ENCODE measurements at places on chromosomes 7 and 10. TPM values are rescaled to one million over a fixed set of nuclear protein-coding genes. Genes with fewer than 3 reads are reported as not detected.

Gene C10orf95
- total RNA-seq = 20.4 TPM

Gene NAT16
- not detected for total RNA-seq

Gene EMX2
- total RNA-seq = not detected

Gene GRID2IP
- 0.77 TPM for total RNA-seq

Gene MBL2
- total RNA-seq = 0.06 TPM

Gene TMEM213
- total RNA-seq = not detected

- H3K27ac ChIP-seq = no peak overlapping the region
- H3K4me3 ChIP-seq = no peak overlapping the region
- no peak for DNase-seq
- H3K36me3 ChIP-seq = peaks cover 9% of the 10 kb centered on the region
Measured at GRCh38 chr7:47443049-47443448, 138.9 kb downstream of the TNS3 start.

GRCh38 chr7:155669717-155670505 lies 25.4 kb downstream of the RBM33 start:
- H3K27ac ChIP-seq = peak overlapping the region; percentile 40

DNA sequence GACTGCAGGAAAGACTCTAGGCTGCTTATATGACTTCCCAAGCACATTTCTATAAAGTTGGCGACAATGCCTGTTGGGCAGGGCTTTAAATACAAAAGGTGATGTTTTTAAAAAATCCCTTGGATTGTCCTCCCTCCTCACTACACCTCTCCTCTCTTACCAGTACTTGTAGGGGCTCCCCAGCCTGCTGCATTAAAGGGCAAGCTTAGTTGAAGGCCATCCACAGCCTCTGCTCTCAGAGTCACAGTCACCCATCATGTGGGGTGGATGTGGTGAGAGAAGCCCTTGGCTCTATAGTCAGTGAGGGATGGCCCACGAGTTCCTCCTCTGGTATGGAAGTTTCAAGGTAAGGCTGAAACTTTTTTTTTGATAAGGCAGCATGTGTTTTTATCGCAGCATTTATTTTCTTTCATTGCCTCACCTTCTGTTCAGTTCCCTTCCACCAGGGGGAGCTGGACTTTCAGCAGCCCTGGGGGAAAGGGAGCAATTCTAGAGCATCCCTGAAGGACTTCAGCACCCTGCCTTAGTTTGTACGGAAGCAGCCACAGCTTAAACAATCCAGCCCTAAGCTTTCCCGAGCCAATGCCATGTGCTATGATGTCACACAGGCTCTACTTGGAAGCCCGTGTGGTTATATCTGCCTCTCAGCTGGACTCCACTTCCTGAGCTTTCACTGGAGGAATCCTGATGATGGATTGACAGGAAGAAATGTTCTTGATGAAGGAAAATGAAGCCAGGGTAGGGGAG lies 131.9 kb downstream of the CALCR start:
- no peaks in the 10 kb centered on the region for H3K4me1 ChIP-seq
- H3K27ac ChIP-seq = no peak overlapping the region
- no peaks in the 10 kb centered on the region for H3K36me3 ChIP-seq
- H3K27me3 ChIP-seq = no peaks in the 10 kb centered on the region

DNA sequence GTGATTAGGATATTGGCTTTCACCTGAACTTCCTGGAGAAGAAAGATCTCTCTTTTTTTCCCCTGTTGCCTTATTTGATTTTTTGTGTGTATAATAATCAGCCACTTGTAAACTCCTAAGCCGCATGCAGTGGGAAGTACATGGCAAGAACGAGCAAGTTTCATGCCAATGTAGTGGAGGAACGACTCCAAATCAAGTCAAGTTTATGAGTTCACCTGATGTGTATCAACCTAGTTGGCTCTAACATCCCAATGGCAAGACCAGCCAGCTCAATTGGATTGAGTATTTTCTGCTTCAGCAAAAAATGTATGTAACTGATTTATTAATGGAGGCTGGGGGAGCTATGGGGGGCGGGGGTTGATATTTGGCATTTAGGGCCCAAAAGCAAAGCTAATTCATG lies 65.5 kb upstream of the LYZL1 start:
- H3K4me3 ChIP-seq = no peak overlapping the region
- no peaks in the 10 kb centered on the region for H3K4me1 ChIP-seq
- DNase-seq = no peak
- no peaks in the 10 kb centered on the region for H3K27me3 ChIP-seq
- no peak overlapping the region for H3K27ac ChIP-seq
- no peaks in the 10 kb centered on the region for H3K36me3 ChIP-seq

DNA sequence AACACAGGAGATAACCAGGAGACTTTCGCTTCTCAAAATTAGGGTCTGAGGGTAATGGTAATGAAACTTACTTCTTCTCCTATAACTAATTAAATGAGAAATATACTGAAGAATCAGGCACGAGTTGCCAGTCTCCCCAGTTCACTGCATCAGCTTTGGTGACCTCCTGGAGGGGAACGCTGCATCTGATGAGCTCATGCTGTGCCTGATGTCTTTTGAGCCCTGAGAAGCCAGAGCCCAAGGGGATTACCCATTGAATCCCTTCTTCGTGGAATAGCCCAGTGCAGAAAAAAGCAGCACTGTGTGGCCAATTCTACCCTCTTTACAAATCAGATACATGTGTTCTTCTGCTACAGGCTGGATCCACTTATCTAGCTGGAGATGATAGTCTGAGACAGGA lies 45.1 kb downstream of the CYP2C9 start:
- H3K4me1 ChIP-seq = no peaks in the 10 kb centered on the region
- H3K27me3 ChIP-seq = no peaks in the 10 kb centered on the region
- H3K4me3 ChIP-seq = no peak overlapping the region

DNA sequence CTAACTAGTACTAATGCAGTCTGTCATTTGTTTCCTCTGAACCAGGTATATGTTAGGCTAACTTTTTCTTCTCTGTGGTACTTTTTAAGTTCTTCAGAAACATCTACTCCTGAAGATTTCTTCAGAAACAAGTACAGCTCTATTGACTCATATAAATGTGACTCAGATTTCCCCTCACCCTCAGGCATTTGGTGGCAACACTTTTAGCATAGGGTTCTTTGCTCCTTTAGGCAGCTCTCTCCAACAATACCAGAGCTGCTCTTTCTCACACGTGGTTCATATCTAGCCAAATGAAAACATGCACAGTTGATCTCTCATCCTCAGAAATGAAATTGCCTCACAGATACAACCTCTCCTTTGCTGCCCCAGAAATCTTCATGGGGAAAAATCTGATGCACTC lies 939.8 kb downstream of the SORCS1 start:
- H3K4me1 ChIP-seq = no peaks in the 10 kb centered on the region
- H3K4me3 ChIP-seq = no peak overlapping the region
- H3K27me3 ChIP-seq = no peaks in the 10 kb centered on the region

GRCh38 chr7:20284771-20285143 lies 45.9 kb upstream of the ITGB8 start:
- H3K27ac ChIP-seq = no peak overlapping the region
- no peaks in the 10 kb centered on the region for H3K27me3 ChIP-seq
- DNase-seq = no peak

GRCh38 chr7:38927751-38928150 lies 18.8 kb upstream of the VPS41 start:
- DNase-seq = no peak
- no peaks in the 10 kb centered on the region for H3K4me1 ChIP-seq
- H3K36me3 ChIP-seq = no peaks in the 10 kb centered on the region
- no peak overlapping the region for H3K27ac ChIP-seq
- no peak overlapping the region for H3K4me3 ChIP-seq

DNA sequence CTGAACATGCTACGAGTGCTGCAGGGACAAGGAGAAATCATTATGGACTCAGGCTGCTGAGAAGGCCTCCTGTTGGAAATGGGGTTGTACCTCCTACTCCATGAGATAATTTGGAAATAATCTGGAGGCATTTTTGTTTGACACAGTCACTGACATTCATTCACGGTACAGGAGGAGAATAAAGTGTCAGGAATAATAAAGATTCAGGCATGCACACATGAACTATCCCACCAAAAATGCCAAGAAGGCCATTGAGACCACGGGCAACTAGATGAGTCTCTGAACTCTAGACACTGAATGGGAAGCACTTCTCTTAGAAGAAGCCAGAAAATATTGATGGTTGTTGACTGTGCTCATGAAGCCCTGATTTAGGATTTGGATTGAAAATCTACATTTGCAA lies 220.9 kb upstream of the HABP2 start:
- H3K4me1 ChIP-seq = no peaks in the 10 kb centered on the region
- H3K27me3 ChIP-seq = no peaks in the 10 kb centered on the region
- H3K27ac ChIP-seq = no peak overlapping the region
- DNase-seq = no peak

DNA sequence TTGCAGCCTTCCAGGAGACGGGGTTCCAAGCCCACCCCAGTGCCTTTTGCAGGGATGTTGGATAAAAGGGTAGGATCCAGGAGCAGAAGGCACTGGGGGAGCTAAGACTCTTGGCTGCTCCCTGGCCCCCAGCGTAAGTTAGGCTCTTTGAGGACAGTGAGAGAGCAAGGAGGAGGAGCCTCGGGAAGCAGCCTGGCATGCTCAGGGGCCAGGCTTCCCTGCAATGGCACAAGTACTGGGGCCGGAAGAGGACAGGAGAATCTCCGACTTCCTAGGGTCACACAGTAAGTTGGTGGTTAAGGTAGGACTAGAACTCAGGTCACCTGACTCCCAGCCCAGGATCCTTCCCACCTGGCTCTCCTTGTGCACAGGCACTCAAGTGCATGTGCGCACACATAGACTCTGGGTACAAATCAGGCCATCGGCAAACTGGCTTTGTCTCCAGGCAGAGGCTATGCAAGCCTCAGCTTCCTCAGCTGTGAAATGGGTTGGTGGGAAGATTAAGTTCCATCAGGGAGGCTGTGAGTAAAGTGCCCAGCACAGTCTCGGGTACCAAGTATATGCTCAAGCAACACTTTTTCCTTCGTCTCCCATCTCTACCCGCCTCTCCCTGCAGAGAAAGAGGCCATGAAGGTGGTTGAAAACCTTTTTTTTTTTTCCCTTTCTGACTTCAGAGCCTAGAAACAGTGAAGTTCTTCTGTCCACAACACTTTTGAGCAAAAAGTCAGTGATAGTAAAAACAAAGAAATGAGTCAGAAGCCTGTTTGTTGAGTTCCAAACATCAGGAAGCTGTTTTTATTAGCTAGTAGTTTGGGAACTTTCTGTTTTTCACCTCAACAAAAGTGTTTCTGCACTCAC lies 79.1 kb downstream of the NEURL1 start:
- peaks cover 4% of the 10 kb centered on the region for H3K4me1 ChIP-seq
- H3K27ac ChIP-seq = no peak overlapping the region
- H3K36me3 ChIP-seq = no peaks in the 10 kb centered on the region
- H3K4me3 ChIP-seq = no peak overlapping the region
- no peaks in the 10 kb centered on the region for H3K27me3 ChIP-seq

GRCh38 chr10:11339013-11339412 lies 272.4 kb downstream of the USP6NL start:
- no peak for DNase-seq
- peaks cover 2% of the 10 kb centered on the region for H3K36me3 ChIP-seq
- peaks cover 2% of the 10 kb centered on the region for H3K4me1 ChIP-seq
- no peak overlapping the region for H3K4me3 ChIP-seq
- H3K27me3 ChIP-seq = no peaks in the 10 kb centered on the region

DNA sequence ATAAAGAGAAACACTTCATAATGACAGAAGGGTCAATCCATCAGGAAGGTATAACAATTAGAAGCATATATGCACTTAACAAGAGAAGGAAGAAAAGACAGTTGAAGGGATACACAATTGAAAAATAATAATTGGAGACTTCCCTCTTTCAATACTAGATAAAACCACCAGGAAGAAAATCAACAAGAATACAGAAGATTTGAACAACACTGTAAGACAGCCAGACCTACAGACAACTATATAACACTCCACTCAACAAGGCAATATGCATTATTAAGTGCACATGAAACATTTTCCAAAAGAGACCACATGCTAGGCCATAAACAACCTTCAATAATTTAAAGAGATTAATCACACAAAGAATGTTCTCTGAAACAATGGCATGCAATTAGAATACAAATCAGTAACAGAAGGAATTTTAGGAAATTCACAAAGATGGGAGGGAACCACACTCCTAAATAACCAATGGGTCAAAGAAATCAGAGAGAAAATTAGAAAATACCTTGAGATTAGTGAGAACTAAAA lies 35.1 kb downstream of the ZNF438 start:
- peaks cover 17% of the 10 kb centered on the region for H3K4me1 ChIP-seq
- DNase-seq = no peak
- no peak overlapping the region for H3K27ac ChIP-seq
- no peak overlapping the region for H3K4me3 ChIP-seq
- H3K36me3 ChIP-seq = peaks cover 1% of the 10 kb centered on the region
- H3K27me3 ChIP-seq = no peaks in the 10 kb centered on the region

DNA sequence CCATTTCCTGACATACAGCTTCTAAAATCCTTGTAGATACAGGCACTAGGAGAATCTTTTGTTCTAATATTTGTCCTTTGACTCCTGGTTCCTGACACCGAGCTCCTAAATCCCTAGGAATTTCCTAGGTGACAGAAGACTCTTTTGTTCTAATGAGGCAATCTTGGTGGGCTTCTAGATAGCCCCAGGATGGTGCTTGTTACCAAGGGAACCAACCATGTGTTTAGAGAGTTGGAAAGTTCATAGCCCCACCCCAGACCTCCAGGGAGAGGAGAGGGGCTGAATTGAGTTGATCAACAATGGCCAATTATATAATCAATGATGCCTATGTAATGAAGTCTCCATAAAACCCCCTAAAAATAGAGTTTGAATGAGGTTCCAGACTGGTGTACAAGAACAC lies 145.1 kb downstream of the JMJD1C start:
- H3K27me3 ChIP-seq = no peaks in the 10 kb centered on the region
- no peak overlapping the region for H3K27ac ChIP-seq
- H3K36me3 ChIP-seq = peaks cover 1% of the 10 kb centered on the region
- no peaks in the 10 kb centered on the region for H3K4me1 ChIP-seq

GRCh38 chr7:81499262-81500116 lies 270.4 kb downstream of the HGF start:
- no peaks in the 10 kb centered on the region for H3K36me3 ChIP-seq
- DNase-seq = peak; percentile 92
- H3K27ac ChIP-seq = no peak overlapping the region
- H3K4me3 ChIP-seq = no peak overlapping the region
- no peaks in the 10 kb centered on the region for H3K27me3 ChIP-seq

DNA sequence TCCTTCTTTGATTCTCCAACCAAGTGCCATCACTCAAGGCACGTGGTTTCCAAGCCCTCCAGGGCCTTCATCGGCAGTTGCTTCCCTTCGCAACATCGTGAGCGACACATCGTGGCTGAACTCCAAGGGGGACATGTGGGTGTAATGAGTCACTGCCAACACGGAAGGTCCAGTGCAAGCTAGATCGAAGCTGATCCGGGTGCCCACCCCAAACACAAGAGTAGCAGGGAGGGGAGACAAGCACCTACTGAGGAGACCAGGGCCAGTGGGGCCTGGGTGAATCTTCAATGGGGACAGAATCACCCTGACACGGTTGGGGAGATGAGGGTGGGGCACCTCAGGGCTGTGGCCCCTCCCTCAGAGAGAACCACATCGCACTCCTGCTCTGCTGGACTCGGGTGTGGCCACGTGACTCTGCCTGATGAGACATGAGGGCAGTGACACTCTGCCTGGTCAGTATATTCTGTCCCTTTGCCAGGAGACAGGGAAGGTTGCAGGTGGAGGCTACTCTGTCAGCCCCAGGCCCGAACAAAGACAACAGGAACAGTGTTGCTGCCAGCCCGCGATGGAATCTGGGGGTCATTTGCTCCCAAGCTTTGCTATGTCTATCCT lies 36.8 kb upstream of the HSPA12A start:
- H3K27ac ChIP-seq = no peak overlapping the region
- no peak overlapping the region for H3K4me3 ChIP-seq
- no peaks in the 10 kb centered on the region for H3K36me3 ChIP-seq
- no peaks in the 10 kb centered on the region for H3K27me3 ChIP-seq
- peaks cover 6% of the 10 kb centered on the region for H3K4me1 ChIP-seq
- no peak for DNase-seq

- no peak for DNase-seq
- H3K27ac ChIP-seq = no peak overlapping the region
- peaks cover 10% of the 10 kb centered on the region for H3K4me1 ChIP-seq
- no peak overlapping the region for H3K4me3 ChIP-seq
Measured at GRCh38 chr10:75102830-75103673, 8.4 kb upstream of the SAMD8 start.

Measured in lung (tissue), 17 donors.